ENCODE measurements at places on chromosomes 16 and 17.

GRCh38 chr16:85309656-85310587, 197.7 kb upstream of the CIBAR2 start:
- DNase-seq = no peak

DNA sequence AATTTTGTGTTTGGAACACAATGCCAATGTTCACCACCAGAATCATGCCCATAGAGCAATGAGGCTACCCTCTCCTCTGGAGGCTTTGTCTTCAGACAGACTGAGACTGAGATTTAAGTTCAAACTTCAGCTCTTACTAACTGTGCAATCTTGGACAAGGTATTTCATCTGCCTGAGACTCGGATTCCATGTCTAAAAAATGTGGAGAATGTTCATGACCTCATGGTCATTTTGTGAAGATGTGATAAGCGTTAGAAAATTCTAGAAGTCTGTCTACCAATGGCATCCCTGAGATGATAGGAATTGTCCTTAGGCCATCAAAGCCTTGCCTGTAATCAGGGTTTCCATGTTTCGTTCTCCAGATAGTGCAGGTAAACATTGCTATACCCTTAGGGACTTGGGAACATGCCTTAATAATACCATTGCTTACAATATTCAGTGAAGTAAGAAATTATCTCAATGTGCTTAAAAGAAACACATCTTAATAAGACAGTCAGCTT, 388.2 kb upstream of the MAF start:
- no peak for DNase-seq

- no peak for DNase-seq
These were observed 100.0 kb upstream of the ZFHX3 start for GRCh38 chr16:73147958-73148357.

GRCh38 chr16:56684926-56685590, 2.8 kb downstream of the MT1X start:
- DNase-seq = no peak

- DNase-seq = no peak
These were observed 19.6 kb upstream of the EEF2K start for GRCh38 chr16:22186517-22186916.

DNA sequence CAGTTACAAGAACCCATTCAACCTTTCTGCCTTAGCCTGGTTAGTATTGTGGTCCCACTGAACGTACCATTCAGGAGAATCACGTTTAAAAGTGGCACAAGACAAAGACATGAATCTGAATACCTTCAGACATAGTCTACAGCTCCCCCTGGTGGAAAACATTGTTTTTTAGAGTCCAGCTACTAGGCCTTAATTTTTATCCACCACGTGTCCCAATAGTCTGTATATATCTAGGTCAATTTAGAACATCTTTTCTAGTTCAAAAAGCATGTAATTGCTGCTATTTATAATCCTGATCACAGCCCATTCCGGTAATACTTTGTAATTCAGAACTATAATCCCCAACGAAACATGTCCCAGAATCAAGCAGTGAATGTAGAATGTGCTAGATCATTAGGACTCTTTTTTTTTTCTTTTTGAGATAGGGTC, 13.7 kb upstream of the GUCY2D start:
- DNase-seq = peak; percentile 52

DNA sequence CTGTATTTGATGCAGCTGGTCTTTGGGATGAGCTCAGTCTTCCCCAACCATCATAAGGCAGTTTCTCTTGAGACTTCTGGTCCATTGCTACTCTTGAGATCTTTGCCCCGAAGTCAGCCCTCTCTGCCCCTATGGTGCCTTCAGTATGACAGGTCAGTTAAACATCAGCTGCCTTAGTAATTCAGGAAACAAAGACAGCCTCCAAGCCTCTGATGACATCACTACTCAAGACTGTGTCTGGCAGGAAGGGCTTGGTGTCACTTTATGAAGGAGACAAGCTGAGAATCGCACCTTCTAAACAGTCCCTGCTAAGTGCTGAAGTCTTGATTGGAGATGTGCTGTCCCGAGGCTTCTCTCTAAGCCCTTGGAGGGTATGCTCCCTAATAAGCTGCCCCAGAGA, 104.9 kb upstream of the TBX2 start:
- no peak for DNase-seq

GRCh38 chr16:72715267-72715666, 332.7 kb downstream of the ZFHX3 start:
- no peak for DNase-seq

- DNase-seq = no peak
These were observed 64.1 kb upstream of the SREBF1 start for GRCh38 chr17:17900615-17901520.

GRCh38 chr16:51592535-51593300, 441.6 kb upstream of the SALL1 start:
- no peak for DNase-seq

DNA sequence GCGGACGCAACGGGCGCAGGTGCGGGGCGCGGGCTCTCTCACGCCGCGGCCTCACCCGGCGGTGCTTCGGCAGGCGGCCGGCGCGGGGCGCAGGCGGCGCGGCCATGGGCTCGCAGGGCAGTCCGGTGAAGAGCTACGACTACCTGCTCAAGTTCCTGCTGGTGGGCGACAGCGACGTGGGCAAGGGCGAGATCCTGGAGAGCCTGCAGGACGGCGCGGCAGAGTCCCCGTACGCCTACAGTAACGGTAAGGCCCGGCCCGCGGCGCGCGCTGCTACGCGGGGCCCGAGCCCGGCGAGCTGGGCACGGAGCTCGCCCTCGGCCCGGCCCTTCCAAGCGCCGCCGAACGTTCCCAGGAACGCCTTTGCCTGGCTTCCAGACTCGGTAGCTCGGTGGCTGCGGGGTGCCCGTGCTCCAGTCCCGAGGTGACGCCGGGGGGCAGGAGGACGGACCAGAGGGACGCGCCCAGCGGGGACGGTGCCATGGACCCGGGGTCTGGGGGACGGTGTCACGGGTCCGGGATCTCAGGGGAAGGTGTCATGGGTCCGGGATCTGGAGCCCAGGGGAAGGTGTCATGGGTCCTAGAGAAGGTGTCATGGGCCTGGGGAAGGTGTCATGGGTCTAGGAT, 435 bp downstream of the RAB40C start:
- DNase-seq = no peak

DNA sequence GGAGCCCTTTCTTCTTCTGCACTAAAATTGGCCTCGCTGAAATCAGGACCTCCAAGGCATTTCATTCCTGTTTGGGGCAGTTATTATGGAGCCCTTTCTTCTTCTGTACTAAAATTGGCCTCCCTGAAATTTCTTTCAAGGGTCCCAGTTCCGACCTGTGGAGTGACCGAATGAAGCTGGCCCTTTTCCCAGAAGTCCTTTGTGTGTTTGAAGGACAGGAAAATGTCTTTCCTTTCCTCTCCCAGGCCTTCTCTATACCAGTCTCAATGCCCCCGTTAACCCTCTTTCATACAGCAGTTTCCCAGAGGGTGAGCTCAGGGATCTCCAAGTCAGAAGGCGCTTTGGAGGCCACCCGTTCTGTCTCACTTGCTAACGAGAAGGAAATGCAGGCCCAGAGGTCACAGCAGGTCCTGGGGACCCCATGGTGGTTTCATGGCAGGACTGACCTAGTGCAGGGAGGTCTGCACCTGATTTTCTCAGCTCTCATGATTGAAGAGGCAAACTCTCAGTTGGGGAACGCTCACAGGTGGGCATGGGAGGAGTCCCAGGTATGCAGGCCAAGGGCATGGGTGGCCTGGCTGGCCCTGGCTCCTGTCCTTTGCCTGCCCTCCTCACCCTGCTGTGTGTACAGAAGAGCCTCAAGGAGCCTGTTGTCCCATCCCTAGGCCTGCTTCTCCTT, 37.1 kb upstream of the DOC2B start:
- DNase-seq = no peak

DNA sequence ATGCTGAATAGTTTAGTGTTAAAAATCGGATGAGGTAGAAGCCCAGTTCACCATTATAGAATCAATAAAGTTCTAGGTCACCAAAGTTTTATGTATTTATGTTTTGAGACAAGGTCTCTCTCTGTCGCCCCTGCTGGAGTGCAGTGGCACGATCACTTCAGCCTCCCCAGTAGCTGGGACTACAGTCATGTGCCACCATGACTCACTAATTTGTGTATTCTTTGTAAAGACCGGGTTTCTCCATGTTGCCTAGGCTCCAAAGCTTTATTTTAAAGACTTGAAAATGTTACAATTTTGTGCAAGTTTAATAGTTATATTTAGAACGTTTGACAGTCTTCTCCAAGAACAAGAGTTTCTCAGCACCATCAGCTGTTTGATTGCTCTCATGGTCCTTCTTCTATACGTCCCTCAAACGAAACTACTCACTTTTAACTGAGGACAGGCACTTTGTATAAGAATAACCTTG, 32.1 kb downstream of the NDE1 start:
- peak; percentile 47 for DNase-seq

GRCh38 chr17:17090642-17091103, 48.4 kb downstream of the MPRIP start:
- DNase-seq = no peak

DNA sequence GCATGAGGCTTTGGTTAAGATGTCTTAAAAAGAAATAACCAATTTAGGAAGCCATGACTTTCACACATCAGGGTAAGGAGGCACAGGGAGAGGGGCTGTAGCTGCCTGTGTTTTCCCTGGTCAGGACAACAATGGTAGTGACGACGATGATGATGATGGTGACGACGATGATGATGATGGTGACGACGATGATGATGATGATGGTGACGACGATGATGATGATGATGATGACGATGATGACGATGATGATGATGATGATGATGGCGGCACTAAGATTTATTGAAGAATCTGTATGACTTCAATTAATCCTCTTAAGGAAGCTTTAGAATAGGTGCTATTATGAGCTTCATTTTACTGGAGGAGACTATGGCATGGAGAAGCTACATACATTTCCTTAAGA, 284.1 kb upstream of the TNRC6C start:
- no peak for DNase-seq

GRCh38 chr16:69201787-69202186, 14.8 kb downstream of the SNTB2 start:
- no peak for DNase-seq

DNA sequence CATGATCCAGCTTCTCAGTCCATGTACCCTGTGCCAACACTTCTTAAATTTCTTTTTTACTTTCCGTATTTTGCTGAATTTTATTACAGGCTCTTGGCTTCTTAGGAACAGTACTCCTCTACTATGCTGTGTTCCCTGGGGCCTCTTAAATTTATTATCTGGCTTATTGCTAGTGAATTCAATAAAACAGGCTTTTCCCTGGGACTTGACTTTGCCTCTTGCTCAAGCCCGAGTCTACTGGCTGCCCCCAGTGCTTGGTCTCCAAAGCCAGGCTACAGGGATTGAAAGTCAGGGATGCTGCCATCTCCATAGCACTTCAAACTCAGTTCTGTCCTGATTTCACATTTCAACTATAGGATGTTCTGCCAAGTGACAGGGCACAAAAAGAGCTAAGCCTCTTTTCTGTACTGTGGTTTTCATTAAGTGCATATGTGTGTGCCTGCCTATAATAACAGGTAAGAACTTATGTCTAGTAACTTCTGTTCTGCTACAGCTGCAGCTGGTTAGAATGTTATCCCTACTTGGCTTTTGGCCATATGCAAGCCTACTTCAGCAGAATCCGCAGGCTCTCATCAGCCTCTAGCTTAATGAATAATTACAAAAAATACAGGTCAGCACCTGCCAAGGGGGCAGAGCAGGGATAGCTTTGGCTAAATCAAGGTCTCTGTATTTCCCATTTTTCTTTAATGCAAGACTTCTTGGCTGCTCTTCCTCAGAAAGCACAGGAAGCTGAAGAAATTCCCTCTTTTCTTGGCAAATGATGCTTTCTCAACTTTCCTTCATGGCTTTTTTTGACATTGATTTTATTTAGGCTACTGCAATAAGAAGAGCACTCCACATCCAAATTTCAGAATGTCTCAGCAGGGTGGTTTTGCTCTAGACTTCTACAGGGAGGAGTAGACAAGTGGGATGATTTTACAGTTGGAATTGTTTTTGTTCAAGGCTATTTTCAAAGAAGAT, 8.2 kb downstream of the FAM20A start:
- DNase-seq = no peak

DNA sequence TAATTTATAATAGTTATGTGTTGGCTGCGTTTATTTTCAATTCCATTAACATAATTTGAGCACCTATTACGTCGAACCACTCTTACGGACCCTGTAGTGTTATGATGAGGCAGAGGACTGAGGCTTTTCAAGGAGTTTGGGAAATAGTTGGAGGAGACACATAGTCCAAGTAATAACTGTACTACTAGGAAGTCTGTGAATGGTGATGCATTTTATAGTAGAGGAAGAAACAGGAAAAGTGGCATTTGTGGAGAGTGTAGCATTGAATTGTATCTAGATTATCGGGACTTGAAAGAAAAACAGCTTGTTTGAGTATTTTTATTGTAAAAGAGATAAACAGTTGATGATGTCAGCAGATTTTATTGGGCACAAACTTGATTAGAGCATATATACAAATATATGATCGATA, 1.7 kb downstream of the NFATC3 start:
- DNase-seq = no peak

DNA sequence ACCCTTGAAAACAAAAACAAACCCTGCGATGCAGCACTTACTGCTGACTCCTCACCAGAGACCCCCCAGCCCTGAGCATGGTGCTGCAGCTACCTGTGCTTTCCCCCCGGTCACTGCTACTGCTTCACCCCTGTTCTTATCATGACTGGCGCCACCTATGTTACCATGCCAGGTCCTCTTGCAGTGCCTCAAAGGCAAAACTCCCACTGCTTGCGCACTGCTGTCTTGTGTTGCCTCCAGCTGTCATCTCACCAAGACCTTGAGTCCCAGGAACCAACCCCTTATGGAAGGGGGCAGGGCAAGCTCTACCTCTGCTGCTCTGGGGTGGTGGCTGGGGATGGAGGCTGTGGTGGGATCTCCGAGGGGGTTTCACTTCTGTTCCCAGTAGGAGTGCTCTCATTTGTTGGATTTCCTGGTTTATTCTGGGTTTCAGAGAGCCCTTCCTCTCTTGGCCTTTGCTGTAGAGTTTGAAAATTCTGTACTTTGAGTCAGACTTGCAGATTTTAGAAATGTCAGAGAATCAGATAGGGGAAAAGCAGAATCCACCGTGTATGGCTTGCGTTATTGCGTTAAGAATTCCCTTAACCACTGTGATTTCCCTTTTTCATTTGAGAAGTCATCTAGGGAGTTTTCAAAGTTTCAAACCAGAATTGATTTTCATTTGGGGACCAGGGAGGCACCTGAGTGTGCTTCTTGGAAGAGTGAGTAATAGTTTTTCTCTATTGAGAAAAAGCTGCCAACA, 96.6 kb downstream of the SPECC1 start:
- DNase-seq = no peak

DNA sequence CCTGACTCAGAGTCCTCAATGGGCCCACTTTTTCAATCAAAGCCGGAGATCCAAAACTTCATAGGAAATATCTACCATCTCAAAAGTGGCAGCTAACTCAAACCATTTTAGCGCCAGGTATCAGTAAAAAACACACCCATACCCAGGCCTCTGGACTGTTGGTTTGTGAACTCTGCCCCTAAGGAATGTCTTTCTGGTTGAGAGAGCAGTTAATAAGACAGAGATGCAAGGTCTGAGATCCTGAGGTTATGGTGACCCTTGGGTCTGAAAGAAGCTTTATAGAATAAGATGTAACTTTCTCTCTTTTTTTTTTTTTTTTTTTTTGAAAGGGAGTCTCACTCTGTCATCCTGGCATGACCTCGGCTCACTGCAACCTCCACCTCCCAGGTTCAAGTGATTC, 350.5 kb downstream of the SOX9 start:
- DNase-seq = no peak
